ENCODE measurements at places on chromosomes 5 and 9.

- peak; percentile 66 for DNase-seq
- H3K27me3 ChIP-seq: no peaks in the 10 kb centered on the region
- peaks cover 65% of the 10 kb centered on the region for H3K4me1 ChIP-seq
- peak overlapping the region; percentile 93 for H3K27ac ChIP-seq
- peaks cover 10% of the 10 kb centered on the region for H3K36me3 ChIP-seq
Observed at GRCh38 chr9:133113163-133113948, 7.7 kb downstream of the RALGDS start.

DNA sequence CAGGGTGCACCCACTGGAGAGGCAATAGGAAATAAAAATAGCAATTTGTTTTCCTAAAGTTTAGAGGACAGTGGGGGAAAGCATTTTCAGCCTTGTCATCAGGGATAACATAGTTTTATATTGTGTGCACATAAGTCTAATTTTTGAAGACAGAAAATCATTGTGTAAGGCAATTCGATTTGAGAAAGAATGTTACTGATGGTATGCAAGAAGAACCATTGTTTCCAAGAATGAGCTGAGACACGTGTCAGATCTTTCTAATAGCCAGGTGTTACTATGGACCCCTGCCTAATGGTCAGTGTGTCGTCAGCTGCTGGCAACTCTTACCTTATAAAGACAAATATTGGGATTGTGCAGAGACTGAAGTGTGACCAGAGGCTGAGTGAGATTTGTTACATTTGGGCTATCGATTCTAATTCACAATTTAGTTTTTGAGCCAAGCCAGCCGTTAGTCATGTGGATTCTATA lies 67.1 kb upstream of the PPP2R2B start:
- DNase-seq: no peak
- no peak overlapping the region for H3K4me3 ChIP-seq
- H3K27ac ChIP-seq: no peak overlapping the region
- no peaks in the 10 kb centered on the region for H3K36me3 ChIP-seq

- no peaks in the 10 kb centered on the region for H3K4me1 ChIP-seq
- no peak overlapping the region for H3K27ac ChIP-seq
- H3K36me3 ChIP-seq: no peaks in the 10 kb centered on the region
- no peak for DNase-seq
Observed at GRCh38 chr5:76134646-76135045, 51.5 kb downstream of the SV2C start.

DNA sequence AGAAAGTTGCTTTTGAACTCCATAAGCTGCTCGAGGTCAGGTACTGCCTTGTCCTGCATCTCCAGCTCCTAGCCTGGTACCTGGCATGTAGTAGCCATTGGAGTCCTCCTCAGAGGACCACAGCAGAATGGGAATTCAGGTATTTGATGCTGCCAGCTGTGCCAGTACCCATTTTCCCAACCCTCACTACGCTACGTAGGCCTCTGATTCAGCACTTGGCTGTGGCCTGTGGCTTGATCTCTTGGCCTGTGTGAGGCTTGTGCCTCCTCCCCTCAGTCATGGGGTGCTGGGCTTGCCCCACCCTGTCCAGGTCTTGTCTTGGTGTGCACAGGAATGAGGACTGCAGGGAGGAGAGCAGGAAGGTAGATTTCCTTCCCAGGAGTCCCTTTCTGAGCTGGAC lies 11.8 kb downstream of the OTULIN start:
- no peaks in the 10 kb centered on the region for H3K36me3 ChIP-seq
- H3K4me3 ChIP-seq: peak overlapping the region; percentile 1
- no peaks in the 10 kb centered on the region for H3K27me3 ChIP-seq
- no peak for DNase-seq
- peaks cover 58% of the 10 kb centered on the region for H3K4me1 ChIP-seq

GRCh38 chr9:7201196-7201595 lies 443.4 kb downstream of the KDM4C start:
- no peaks in the 10 kb centered on the region for H3K27me3 ChIP-seq
- no peaks in the 10 kb centered on the region for H3K36me3 ChIP-seq
- H3K27ac ChIP-seq: no peak overlapping the region

GRCh38 chr5:147479444-147479843 lies 30.4 kb downstream of the DPYSL3 start:
- H3K27ac ChIP-seq: peak overlapping the region; percentile 93
- H3K36me3 ChIP-seq: no peaks in the 10 kb centered on the region
- H3K27me3 ChIP-seq: no peaks in the 10 kb centered on the region
- peaks cover 52% of the 10 kb centered on the region for H3K4me1 ChIP-seq
- DNase-seq: no peak
- no peak overlapping the region for H3K4me3 ChIP-seq

- peaks cover 2% of the 10 kb centered on the region for H3K4me1 ChIP-seq
- no peaks in the 10 kb centered on the region for H3K36me3 ChIP-seq
- H3K27me3 ChIP-seq: no peaks in the 10 kb centered on the region
- DNase-seq: no peak
- peak overlapping the region; percentile 2 for H3K27ac ChIP-seq
Observed at GRCh38 chr5:126503602-126504104, 80.4 kb downstream of the GRAMD2B start.

GRCh38 chr9:108905494-108905893 lies 28.4 kb downstream of the ELP1 start:
- no peaks in the 10 kb centered on the region for H3K27me3 ChIP-seq
- H3K4me1 ChIP-seq: no peaks in the 10 kb centered on the region
- DNase-seq: no peak
- H3K4me3 ChIP-seq: no peak overlapping the region

GRCh38 chr5:115132465-115132864 lies 37.2 kb downstream of the TRIM36 start:
- no peaks in the 10 kb centered on the region for H3K4me1 ChIP-seq
- H3K27ac ChIP-seq: no peak overlapping the region
- DNase-seq: no peak
- H3K36me3 ChIP-seq: no peaks in the 10 kb centered on the region

GRCh38 chr9:133978226-133978898 lies 13.8 kb downstream of the VAV2 start:
- no peak for DNase-seq
- no peaks in the 10 kb centered on the region for H3K36me3 ChIP-seq
- no peaks in the 10 kb centered on the region for H3K27me3 ChIP-seq
- peaks cover 24% of the 10 kb centered on the region for H3K4me1 ChIP-seq

DNA sequence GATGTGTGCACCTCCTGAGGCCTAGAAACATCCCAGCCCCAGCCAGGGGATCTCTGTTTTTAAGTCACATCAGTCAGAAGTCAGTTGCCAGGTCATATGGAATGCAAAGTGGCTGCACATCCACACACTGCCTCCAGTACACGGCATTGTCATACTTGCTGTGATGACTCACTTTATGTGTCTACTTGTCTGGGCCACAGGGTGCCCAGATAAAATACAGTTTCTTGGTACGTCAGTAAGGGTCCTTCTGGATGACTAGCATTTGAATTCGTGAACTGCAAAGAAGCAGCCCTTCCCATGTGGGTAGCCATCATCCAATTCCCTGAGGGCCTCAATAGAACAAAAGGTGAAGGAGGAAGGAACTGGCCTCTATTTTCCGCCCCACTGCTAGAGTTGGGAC lies 27.7 kb downstream of the AUH start:
- no peaks in the 10 kb centered on the region for H3K27me3 ChIP-seq
- DNase-seq: no peak
- H3K36me3 ChIP-seq: peaks cover 20% of the 10 kb centered on the region

GRCh38 chr5:80516826-80517225 lies 28.9 kb downstream of the FAM151B start:
- no peaks in the 10 kb centered on the region for H3K4me1 ChIP-seq
- H3K27me3 ChIP-seq: no peaks in the 10 kb centered on the region
- no peak overlapping the region for H3K27ac ChIP-seq
- no peaks in the 10 kb centered on the region for H3K36me3 ChIP-seq

DNA sequence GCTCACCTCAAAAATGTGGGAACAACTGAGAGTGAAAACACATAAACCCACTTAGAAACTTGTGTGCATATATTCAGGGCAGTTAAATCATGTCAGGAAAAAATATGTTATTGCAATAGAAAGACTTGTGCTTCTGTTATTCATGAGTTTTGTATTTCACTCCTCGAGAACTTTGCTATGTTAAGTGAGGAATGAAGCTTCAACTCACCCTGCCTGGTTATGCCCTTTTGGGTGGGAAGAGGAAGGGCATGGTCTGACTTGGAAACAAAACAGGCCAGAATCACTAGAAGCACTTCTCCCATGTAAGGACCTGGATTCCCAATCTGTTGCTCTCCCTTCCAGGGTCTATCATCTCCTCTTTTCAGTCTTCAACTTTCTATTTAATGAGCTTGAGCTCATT lies 14.5 kb downstream of the SLC27A6 start:
- H3K4me3 ChIP-seq: no peak overlapping the region
- no peaks in the 10 kb centered on the region for H3K27me3 ChIP-seq
- H3K4me1 ChIP-seq: no peaks in the 10 kb centered on the region
- no peaks in the 10 kb centered on the region for H3K36me3 ChIP-seq
- no peak overlapping the region for H3K27ac ChIP-seq

DNA sequence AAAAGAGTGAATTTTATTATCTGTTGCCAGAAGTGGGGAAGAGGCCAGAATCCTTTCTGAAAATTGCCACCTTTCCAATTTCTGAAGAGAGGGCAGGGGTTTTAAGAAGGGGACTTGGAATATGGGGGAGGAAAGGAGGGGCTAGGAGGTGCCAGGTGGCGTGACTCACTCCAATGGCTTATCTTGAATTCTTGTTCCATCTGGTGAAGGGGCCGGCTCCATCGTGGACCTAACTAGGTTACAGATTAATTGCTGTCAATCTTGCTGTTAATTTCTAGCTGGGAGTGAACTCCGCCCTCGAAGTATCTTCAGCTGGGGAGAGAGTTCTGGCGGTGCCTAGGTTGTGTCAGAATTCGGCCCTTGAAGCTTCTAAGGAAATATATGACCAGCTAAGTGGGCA lies 138.7 kb downstream of the YTHDC2 start:
- no peaks in the 10 kb centered on the region for H3K27me3 ChIP-seq
- no peaks in the 10 kb centered on the region for H3K4me1 ChIP-seq
- no peak for DNase-seq
- H3K27ac ChIP-seq: no peak overlapping the region
- no peaks in the 10 kb centered on the region for H3K36me3 ChIP-seq
- H3K4me3 ChIP-seq: no peak overlapping the region

DNA sequence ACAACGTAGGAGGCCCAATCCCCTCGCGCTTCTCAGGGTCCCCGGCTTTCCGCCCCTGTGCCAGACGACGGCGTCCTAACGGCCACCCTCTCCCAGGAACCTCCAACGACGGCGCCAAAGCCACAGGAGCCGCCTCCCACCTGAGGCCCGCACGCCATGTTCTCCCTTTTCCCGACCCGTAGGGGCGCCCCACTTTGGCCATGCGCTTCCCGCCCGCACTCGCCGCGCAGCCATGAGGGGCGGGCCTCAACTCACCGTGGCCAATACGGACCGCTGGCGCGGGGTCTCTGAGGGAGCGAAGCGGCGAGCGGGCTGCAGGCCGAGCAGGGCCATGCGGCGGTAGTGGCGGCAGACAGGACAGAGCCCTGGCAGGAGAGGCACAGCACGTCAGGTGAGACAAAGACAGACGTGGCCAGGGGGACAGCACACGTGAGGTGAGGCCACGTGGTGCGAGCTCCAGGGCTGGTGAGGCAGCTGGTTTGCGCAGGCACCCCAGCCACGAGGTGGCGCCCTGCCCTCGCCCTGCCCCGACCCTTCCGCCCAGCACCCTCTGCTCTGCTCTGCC lies 1005.5 kb upstream of the PTPRD start:
- no peaks in the 10 kb centered on the region for H3K4me1 ChIP-seq
- H3K27ac ChIP-seq: no peak overlapping the region
- no peaks in the 10 kb centered on the region for H3K27me3 ChIP-seq
- no peaks in the 10 kb centered on the region for H3K36me3 ChIP-seq
- H3K4me3 ChIP-seq: no peak overlapping the region
- DNase-seq: no peak

DNA sequence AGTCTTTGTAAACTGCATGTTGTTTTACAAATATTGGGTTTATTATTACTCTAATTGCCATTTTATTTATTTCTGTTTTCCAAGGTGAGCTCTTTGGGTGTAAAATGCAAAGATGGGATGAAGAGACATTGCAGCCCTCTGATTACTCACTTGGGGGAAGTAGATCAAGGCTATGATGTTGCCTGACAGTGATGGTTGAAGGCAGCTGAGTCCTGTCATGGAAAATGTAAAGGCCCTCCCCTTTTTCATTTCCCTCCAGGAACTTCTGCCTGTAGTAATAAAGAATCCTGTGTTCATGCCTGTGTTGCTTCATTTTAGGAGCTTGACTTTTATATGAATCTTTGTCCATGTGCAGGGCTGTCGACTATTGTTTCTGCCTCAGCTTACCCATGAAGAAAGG lies 605.4 kb upstream of the CLINT1 start:
- H3K4me1 ChIP-seq: peaks cover 33% of the 10 kb centered on the region
- H3K27ac ChIP-seq: peak overlapping the region; percentile 29
- no peak overlapping the region for H3K4me3 ChIP-seq
- H3K27me3 ChIP-seq: no peaks in the 10 kb centered on the region

DNA sequence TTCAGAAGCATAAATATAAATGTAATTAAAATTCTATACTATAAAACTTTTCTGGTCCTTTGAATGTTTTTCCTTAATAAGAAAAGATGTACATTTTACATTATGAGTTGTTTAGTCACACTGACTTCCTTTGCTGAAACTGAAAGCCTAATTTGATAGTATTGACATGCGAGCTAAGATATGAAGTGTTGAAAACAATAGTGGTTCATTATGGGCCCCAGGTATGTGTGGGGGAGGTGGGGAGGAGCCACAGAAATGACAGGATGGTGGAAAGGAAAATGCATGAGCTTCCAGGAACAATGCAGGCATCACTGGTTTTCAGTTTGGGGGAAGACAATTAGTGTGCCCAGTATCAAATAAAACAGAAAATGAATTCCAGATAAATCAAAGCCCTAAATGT lies 35.4 kb upstream of the RLN1 start:
- no peak for DNase-seq
- H3K4me1 ChIP-seq: peaks cover 5% of the 10 kb centered on the region
- H3K4me3 ChIP-seq: no peak overlapping the region
- H3K27ac ChIP-seq: no peak overlapping the region
- H3K27me3 ChIP-seq: no peaks in the 10 kb centered on the region
- no peaks in the 10 kb centered on the region for H3K36me3 ChIP-seq

GRCh38 chr5:38434966-38435705 lies 121.3 kb downstream of the LIFR start:
- no peaks in the 10 kb centered on the region for H3K36me3 ChIP-seq
- DNase-seq: no peak
- H3K4me3 ChIP-seq: no peak overlapping the region
- peaks cover 72% of the 10 kb centered on the region for H3K27me3 ChIP-seq

DNA sequence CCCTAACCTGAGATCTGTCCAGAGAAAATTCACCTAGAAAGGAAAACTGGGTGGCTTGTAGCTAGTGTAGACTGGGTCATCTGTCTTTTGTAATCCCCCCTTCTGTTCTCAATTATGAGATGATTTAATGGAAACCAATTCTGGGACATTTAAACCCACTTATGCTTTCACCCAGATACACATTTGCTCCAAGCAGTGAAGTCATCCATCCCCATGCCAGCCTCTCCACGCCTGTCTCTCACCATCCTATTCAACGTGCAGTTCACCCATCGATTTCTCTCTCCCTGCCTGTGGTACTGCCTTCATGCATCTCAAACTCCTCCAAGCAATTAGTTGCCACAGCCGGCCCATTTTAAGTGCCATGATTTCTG lies 1.8 kb downstream of the PHF19 start:
- no peak for DNase-seq
- H3K27ac ChIP-seq: no peak overlapping the region
- H3K27me3 ChIP-seq: no peaks in the 10 kb centered on the region
- H3K4me3 ChIP-seq: no peak overlapping the region
- H3K4me1 ChIP-seq: peaks cover 19% of the 10 kb centered on the region

- H3K27ac ChIP-seq: no peak overlapping the region
- no peak overlapping the region for H3K4me3 ChIP-seq
- H3K4me1 ChIP-seq: no peaks in the 10 kb centered on the region
- H3K27me3 ChIP-seq: no peaks in the 10 kb centered on the region
- no peak for DNase-seq
Observed at GRCh38 chr5:30572279-30572678, 621.2 kb upstream of the CDH6 start.

- no peaks in the 10 kb centered on the region for H3K36me3 ChIP-seq
- no peak for DNase-seq
- no peak overlapping the region for H3K4me3 ChIP-seq
- H3K27me3 ChIP-seq: no peaks in the 10 kb centered on the region
Observed at GRCh38 chr9:73613092-73613701, 461.5 kb downstream of the ANXA1 start.
